ENCODE measurements at places on chromosomes 5 and 9. TPM values are rescaled to one million over a fixed set of nuclear protein-coding genes. Genes with fewer than 3 reads are reported as not detected.
A peak's percentile ranks its signal among the peaks of the same experiment; 100 is the strongest.

Gene KCNV2
- total RNA-seq: not detected

- DNase-seq: no peak
These were observed 233.3 kb downstream of the FAM170A start for GRCh38 chr5:119862619-119863018.

Gene HAVCR2
- 0.64 TPM for total RNA-seq

DNA sequence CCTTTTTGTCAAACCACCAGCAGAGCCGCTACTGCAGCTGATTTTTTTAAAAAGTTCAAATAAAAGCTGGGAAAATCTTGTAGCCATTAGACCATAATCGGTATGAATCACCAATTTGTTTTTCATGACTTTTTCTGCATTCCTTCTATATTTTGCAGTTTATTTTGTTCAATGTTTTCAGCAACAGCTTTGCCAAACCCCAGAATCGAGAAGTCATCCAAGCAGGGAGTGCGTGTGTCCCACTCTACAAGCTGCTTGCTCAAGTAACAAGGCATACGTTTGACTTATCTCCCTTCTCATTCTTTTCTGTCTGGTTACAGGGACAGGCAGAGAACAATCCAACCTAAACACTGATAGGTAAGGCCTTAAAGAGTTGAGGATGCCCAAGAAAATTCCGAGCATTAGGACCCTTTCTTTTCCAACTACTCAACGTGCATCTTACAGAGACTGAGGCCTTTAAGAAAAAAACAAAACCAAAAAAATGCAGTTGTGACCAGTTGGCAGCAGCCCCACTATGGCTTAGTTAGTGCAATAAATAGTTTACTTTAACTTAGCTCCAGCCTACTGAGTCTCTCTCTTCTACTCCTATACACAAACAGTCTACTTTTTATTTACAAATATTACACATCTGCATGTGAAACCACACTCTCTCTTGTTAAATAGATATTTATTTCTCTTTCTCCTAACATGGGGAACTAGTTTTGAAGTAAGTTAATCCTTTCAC lies 134.7 kb upstream of the SLIT3 start:
- DNase-seq: no peak

GRCh38 chr5:152113401-152113800 lies 188.8 kb upstream of the GLRA1 start:
- no peak for DNase-seq

DNA sequence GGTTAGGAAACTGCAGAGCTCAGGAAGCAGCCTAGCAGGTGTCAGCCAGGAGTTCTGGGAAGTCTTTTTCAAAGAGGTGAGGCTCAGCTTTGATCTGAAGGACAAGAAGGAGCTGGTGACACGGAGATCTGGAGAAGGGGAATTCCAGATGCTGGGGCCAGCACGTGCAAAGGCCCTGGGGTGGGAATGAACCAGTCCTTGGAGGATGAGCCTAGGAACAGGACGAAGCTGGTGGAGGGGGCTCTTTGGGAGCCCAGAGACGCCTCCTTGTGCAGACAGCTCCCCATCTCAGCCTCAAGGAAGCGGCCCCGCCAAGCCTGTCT lies 15.2 kb upstream of the RNU6ATAC start:
- no peak for DNase-seq

DNA sequence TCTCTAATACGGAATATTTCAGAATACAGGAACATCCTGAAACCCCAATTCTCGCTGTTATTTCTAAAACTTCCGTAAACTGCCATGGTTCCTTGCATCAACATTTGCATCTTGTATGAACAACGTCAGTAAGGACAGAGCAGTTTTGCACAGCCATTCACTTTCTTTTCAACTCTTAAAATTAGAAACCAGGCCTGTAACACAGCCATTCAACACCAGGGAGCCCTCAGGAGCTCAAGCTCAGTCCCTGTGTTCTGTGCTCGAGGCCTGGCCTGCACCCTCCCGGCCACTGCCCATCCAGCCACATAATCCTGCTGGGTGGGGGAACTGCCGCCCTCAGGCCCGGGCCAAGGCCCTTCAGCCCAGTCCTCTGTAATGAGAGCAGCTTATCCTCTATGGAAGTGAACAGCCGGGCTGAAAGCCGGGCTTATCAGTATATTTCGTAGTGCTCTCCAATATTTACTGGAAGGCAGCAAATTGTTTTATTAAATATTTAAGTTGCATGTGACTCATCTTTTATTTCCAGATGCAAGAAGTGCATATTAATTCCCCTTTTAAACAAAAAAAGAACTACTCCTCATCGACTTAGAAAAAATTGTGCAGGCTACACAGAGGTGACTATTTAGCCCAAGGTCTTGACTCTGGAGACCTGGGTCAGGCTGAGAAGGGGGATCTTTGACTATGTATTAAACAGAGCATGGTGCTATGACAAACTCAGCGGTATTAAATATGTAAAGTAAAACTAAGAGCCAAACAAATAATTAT lies 33.2 kb upstream of the SLC6A3 start:
- DNase-seq: no peak

DNA sequence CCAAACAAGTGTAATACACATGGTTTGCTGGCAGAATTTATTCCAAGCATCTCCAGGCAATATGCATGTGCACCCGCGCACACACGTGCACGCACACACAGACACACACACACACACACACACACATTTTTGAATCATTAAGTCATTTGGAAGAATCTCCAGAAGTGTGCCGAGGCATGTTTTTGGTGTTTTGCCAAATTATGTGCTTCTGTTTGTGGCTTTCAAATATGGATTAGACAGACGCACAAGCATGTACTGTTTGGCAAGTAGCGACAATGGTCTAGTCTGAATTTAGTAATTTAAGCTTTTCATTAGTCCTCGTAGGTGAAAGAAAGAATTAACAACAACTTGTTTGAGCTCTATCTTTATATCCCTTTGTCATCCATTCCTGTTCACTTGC lies 36.7 kb downstream of the NFIB start:
- DNase-seq: no peak

DNA sequence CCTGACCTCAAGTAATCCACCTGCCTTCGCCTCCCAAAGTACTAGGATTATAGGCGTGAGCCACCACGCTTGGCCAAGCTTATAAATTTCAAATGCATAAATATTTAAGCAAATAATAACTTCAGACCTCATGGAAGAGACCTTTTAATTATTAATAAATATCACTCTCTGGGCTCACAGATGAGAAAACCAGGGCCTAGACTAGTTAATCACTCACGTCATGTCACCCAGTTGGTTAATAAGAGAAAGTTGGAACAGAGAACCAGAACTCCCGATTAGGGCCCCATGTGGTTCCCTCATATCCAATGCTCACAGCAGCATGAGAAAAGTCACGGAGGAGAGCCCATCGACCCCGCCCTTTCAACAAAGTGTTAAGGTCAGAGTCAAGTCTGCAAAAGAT lies 79.3 kb downstream of the EPB41L4A start:
- DNase-seq: no peak

- DNase-seq: no peak
These were observed 61.3 kb upstream of the MEGF10 start for GRCh38 chr5:127229185-127229889.

GRCh38 chr9:38431116-38431515 lies 6.9 kb upstream of the IGFBPL1 start:
- DNase-seq: peak; percentile 17

DNA sequence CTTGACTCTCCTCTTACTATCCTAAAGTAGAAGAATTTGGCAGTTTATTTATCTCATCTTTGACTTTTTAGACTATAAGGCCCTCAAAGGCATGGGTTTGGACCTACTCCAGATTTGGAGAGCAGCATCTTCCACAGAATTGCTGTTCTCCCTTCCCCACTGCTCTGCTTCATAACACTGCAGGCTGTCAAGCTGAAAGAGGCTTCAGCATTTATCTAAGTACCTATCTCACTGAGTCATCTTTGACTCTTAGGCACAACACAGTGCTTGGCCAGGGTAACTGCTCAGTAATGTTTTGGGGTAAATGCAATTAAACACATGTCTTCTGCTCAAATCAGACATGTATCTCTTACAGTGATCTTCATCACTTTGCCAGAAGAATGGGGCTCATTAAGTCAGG lies 60.6 kb downstream of the GRIN3A start:
- no peak for DNase-seq

DNA sequence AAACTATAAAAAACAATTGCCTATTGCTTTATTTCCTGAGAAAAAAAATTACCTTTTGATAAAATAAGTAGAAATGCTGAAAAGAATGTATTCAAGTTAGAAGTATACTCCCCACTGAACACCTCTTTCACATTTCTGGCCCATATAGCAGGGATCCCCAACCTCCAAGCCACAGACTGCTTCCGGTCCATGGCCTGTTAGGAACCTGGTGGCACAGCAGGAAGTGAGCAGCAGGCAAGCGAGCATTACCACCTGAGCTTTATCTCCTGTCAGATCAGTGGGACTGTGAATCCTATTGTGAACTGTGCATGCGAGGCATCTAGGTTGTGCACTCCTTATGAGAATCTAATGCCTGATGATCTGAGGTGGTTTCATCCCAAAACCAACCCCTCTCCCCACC lies 563.9 kb downstream of the RAB3C start:
- DNase-seq: no peak

Gene SMIM33
- total RNA-seq: under 0.01 TPM

GRCh38 chr5:15720515-15720914 lies 220.5 kb downstream of the FBXL7 start:
- no peak for DNase-seq

GRCh38 chr9:121551985-121552753 lies 52.5 kb upstream of the GGTA1 start:
- no peak for DNase-seq

Gene ITGA2
- total RNA-seq: 63.5 TPM

GRCh38 chr5:44844744-44845143 lies 36.0 kb downstream of the MRPS30 start:
- DNase-seq: no peak

GRCh38 chr5:9726931-9727330 lies 96.8 kb upstream of the TAS2R1 start:
- DNase-seq: no peak

- no peak for DNase-seq
These were observed 97.2 kb upstream of the DNAH5 start for GRCh38 chr5:14041528-14042192.

Gene AGGF1
- total RNA-seq: 13.6 TPM

GRCh38 chr5:75363726-75364495 lies 26.9 kb downstream of the HMGCR start:
- no peak for DNase-seq

DNA sequence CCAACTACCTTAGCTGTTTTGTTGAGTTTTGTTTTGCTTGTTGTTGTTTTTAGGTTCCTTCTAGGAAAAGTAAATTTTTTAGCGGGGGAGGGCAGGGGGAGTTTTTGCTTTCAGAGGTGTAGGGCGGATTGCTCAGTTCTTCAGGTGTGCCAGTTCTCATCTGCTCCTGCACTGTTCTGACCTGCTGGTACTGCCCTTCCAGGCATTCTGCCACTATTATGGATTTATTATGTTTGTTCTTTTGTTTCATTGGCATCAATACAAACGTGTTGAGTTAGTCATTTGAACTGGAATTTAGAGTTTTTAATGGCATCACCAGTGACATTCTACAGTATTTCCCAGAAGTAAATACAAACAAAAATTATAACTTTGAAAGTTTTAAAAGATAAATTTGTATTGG lies 26.0 kb downstream of the ERCC6L2 start:
- no peak for DNase-seq
